ENCODE measurements at places on chromosomes 12 and 14. TPM values are rescaled to one million over a fixed set of nuclear protein-coding genes. Genes with fewer than 3 reads are reported as not detected.

DNA sequence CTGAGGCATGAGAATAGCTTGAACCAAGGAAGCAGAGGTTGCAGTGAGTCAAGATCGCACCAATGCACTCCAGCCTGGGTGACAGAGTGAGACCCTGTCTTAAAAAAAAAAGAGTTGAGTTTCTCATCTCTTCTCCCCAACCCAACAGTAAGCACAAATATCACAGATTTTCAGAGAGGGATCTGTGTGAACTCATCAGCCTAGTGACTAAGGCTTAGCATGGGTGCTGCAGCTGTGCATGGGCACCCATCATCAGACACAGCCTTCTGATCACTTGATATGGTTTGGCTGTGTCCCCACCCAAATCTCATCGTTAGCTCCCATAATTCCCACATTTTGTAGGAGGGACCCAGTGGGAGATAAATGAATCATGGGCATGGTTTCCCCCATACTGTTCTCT, 298.9 kb downstream of the PCNX1 start:
- DNase-seq: no peak

DNA sequence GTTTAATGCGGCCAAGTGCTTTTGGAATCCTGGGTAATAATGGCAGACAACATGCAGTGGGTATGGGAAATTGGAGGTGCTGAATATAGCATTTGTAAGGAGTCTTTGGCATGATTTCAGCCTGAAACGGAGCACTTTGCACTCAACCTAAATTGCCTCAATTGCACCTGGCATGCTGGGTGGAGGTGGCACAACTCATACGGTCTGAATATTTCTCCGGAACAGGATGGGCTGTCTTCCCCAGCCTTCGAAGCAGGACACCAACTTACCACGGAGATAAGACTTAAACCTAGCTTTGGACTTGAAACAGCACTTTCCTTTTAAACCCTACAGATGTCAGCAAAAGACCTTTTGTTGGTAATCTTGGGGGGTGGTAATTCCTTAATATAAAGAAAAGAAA, 153.7 kb upstream of the SRRM4 start:
- no peak for DNase-seq

DNA sequence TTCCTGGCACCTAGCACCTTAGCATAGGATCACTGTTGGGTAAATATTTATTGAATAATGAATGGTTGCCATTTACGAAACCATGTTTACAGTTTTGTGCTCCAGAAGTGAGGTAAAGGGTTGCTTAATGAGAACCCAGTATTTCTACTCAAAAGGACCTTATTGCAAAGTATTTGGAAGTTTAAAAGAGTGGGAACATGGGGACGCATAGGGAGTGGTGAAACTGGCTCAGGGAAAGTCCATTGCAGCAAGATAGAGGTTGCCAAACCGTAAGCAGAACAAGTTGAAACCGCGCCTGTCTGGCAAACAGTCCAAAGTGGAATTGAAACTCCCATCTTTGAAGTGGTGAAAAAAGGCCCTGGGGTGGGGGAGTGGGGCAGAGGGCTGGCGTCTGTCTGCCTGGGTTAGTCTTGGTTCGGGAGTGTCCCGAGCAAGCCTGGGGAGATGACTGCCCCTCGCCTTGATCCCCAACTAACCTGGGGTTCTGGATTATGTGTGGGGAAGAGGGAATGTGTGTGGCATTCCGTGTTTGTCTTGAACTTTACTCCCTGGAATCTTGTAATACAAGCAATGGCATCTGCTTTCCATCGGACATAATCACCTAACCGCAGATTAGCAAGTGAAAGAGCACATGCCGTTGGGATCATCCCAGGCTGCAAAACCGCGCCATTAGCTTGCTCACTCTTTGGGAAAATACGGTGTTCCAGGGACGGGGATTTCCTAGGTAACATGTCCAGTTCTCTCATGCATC, 7.2 kb downstream of the ALDH2 start:
- DNase-seq: no peak

Gene STAT2
- total RNA-seq: 79.8 TPM

GRCh38 chr12:69555461-69555860, 29.8 kb upstream of the CCT2 start:
- no peak for DNase-seq

DNA sequence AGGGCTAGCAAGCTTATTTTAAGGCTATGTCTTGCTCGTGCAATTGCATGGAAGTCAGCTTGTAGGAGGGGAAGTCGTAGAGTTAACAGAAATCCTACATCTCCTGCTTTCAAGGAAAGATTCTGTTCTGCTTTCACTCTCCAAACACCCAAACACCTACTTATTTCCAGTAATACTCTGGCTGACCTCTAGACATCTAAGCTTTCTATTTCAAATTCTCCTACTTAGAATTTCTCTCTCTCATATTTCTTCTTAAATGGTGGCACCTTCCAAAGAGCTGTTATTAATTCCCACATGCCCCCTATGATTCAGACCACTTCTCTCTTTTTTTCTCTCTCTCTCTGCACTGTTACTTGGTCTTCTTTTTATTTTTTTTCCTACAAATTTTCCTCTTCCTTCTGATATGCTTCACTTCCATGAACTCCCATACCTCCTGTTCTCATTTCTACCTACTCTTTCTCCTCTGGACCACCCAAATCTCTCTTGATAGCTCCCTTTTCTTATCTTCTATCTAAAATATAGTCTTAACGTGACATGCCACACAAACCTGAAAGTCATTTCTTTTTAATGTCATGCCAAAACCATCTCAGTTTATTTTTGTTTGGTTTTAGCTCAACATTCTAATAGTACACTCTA, 90.8 kb downstream of the RPS6KA5 start:
- no peak for DNase-seq

Measured in cerebellum (tissue), 4 donors.